ENCODE measurements at places on chromosomes 3 and 15.

DNA sequence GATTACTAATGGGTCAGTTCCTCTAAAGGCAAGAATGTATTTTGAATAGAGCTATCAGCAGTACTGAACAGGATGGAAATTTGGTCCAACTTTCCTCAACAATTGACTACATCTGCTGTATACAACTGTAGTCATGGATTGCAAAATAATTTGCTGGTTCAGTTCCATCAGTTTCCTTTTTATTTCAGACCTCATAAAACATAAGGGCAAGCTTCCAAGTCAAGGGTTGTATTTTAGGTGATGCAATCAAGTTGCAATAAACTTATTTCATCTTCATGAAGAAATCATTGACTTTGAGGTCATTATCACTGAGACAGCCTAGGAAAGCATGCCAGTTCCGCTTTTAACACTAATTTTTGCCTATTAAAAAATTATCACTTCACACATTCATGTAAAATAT is 90.4 kb upstream of the TSEN2 start:
- DNase-seq = peak; percentile 15

GRCh38 chr3:104526901-104527401 is 839.8 kb upstream of the ALCAM start:
- DNase-seq = no peak

- DNase-seq = no peak
Measured at GRCh38 chr3:23981136-23981535, 36.0 kb downstream of the NR1D2 start.

- DNase-seq = peak; percentile 2
Measured at GRCh38 chr3:131561511-131561910, 58.7 kb upstream of the MRPL3 start.

- no peak for DNase-seq
Measured at GRCh38 chr3:127371334-127371733, 83.5 kb upstream of the PRR20G start.

DNA sequence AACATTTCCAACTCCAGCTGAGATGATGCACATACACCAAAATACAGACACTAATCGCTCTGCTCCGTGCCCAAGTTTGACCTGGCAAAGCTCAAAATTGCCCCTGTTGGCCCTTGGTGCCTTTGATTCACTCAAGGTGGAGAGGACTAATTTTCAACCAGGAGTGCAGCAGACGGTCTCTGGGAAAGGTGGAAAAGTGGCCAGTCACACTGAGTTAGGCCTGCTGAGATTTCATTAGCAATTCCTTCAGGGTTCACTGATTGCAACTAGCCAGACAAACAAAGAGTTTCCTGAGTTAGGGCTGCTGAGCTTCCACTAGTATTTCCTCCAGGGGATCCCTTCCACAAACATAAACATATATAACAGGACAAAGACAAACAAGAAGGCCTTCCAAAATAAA is 28.7 kb upstream of the LHFPL4 start:
- DNase-seq = no peak

Measured in epithelial cell of esophagus (primary cell).